Lower lobe of right lung (tissue), 2 donors: ENCODE measurements at places on chromosomes 16 and 17. TPM values are rescaled to one million over a fixed set of nuclear protein-coding genes. Genes with fewer than 3 reads are reported as not detected.

IGSF6 gene
- 103 TPM for total RNA-seq

NLK gene
- total RNA-seq, result 23.8 TPM

RPGRIP1L gene
- 6.6 TPM for total RNA-seq

GLP2R gene
- total RNA-seq, result 3.4 TPM

- H3K27ac ChIP-seq, result no peak overlapping the region
- peaks cover 41% of the 10 kb centered on the region for H3K4me1 ChIP-seq
- H3K27me3 ChIP-seq, result no peaks in the 10 kb centered on the region
- H3K4me3 ChIP-seq, result no peak overlapping the region
Measured at GRCh38 chr16:57624806-57625500, 3.5 kb upstream of the ADGRG1 start.

GRCh38 chr16:26186091-26186615 lies 494.4 kb downstream of the HS3ST4 start:
- H3K4me3 ChIP-seq, result no peak overlapping the region
- no peaks in the 10 kb centered on the region for H3K36me3 ChIP-seq
- no peak overlapping the region for H3K27ac ChIP-seq
- DNase-seq, result no peak
- peaks cover 3% of the 10 kb centered on the region for H3K27me3 ChIP-seq

GRCh38 chr17:34703533-34703932 lies 124.2 kb downstream of the TMEM132E start:
- no peak overlapping the region for H3K27ac ChIP-seq
- no peaks in the 10 kb centered on the region for H3K36me3 ChIP-seq
- no peaks in the 10 kb centered on the region for H3K4me1 ChIP-seq
- H3K27me3 ChIP-seq, result peaks cover 4% of the 10 kb centered on the region
- H3K4me3 ChIP-seq, result no peak overlapping the region

GRCh38 chr16:12573730-12574383 lies 229.8 kb downstream of the CPPED1 start:
- peaks cover 10% of the 10 kb centered on the region for H3K36me3 ChIP-seq
- DNase-seq, result peak; percentile 62
- no peaks in the 10 kb centered on the region for H3K4me1 ChIP-seq
- H3K27ac ChIP-seq, result no peak overlapping the region
- H3K27me3 ChIP-seq, result no peaks in the 10 kb centered on the region

- no peaks in the 10 kb centered on the region for H3K36me3 ChIP-seq
- peaks cover 8% of the 10 kb centered on the region for H3K27me3 ChIP-seq
- H3K4me3 ChIP-seq, result no peak overlapping the region
- no peaks in the 10 kb centered on the region for H3K4me1 ChIP-seq
- DNase-seq, result no peak
Measured at GRCh38 chr16:78024159-78024558, 1.8 kb downstream of the CLEC3A start.

DNA sequence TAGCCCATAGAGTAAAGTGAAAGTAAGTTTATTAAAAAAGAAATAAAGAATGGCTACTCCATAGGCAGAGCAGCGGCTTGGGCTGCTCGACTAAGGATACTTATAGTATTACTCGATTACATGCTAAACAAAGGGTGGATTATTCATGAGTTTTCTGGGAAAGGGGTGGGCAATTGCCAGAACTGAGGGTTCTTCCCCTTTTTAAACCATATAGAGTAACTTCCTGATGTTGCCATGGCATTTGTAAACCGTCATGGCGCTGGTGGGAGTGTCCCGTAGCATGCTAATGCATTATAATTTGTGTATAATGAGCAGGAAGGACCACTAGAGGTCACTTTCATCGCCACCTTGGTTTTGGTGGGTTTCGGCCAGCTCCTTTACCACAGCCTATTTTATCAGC lies 13.3 kb upstream of the GAS7 start:
- H3K4me1 ChIP-seq, result no peaks in the 10 kb centered on the region
- H3K36me3 ChIP-seq, result no peaks in the 10 kb centered on the region
- no peak for DNase-seq
- no peak overlapping the region for H3K27ac ChIP-seq

GRCh38 chr17:64608571-64608981 lies 53.5 kb downstream of the SMURF2 start:
- DNase-seq, result no peak
- H3K4me3 ChIP-seq, result no peak overlapping the region
- peaks cover 44% of the 10 kb centered on the region for H3K4me1 ChIP-seq
